ENCODE measurements at places on chromosomes 11 and 22.

DNA sequence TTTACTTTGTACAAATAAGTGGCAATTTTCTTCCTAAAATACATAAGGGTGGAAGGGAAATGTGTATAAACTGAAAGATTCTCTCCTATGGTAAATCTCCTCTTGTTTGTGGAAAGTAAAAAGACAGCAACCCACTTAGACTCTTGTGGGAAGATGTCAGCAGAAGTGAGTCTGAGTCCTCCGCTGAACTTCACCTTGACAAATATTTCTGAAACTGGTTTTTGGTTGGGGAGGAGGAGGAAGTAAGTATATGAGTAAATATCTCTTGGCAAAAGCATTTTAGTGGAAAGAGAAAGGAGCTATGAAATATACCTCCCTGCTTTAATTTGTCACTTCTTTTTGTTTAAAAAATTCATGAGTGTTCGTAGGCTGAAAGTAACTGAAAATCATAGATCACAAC, 196.2 kb downstream of the KIRREL3 start:
- DNase-seq, result no peak

DNA sequence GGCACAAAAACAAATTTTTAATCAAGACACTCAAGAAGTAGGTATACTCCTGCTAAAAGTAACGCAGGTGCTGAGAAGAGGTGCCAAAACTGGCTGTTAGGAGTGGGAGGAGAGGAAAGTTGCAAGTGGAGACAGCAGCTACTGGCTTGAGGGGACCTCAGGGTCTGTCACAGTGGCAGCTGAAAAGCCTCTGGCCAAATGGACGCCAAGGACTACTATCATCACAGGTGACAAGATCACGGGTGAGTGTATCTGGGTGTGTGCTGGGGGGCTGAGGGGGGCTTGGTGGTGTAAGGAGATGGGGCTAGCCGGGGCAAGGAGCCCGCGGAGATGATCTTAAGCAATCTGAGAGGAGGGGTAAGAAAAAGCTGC, 687 bp downstream of the ZNF202 start:
- DNase-seq, result no peak

- DNase-seq, result no peak
These were observed 105.5 kb downstream of the CCDC83 start for GRCh38 chr11:85960678-85961077.

- no peak for DNase-seq
These were observed 76.0 kb upstream of the RRM1 start for GRCh38 chr11:4018641-4019040.

- no peak for DNase-seq
These were observed 12.4 kb downstream of the CYB561A3 start for GRCh38 chr11:61349189-61349751.

DNA sequence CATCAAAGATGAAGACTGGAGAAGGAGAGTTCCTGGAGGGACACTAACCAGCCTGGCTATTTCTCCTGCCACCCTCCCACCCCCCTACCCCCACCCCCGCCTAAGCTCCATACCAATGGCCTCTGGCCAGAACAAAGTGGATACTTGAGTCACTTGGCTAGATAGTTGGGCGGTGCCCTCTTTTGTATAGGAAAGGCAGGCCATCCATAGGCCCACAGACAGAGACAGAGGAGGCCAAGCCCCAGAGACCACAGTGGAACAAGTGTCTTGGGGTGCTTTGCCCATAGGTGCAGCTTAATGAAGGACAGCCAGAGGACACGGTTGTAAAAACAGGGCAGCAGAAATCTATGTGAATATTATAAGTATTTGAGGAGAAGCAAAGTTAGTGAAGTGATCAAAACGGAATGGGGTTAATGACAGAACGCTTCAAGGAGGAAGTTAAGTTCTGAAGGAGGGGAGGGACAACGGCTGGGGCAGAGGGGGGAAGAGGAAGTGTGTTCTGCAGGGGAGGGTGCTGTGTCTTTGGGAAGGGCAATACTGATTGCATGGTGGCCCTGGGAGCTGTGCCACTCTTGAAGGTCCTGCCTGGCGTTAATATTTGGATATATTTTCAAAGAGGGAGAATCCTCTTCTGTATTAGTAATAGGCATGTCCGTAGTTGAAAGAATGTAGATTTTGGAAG, 32.7 kb downstream of the FLI1 start:
- no peak for DNase-seq

DNA sequence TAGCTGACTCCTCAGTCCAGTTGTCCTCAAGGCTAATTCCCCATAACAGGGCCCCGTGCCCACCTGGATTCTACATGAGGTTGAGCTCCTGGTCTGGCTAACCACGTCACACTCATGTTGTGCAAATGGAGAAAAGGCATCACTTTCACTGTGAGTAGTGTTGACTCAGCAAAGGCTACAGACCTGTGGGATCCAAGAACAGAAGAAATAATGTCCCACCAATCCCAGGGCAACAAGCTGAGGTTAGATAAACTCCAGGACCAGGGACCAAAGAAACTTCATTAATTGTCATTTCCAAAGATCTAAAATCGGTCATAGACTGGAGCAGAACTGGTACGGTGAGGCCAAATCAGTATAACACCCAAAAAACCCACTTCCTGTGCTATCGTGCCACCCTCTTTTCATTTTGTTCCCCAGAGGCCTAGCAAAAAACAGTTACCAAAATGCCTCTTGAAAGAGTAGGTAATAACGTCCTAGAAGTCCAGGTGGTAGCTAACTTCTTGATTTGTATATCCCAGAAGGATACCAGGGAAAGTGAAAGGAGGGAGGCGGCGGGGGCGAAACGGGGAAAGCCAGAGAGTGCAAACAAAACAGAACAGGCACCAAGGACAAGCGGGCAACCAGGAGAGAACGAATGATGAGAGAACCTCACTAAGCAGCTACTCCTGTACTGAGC, 1.4 kb downstream of the PCSK7 start:
- no peak for DNase-seq

DNA sequence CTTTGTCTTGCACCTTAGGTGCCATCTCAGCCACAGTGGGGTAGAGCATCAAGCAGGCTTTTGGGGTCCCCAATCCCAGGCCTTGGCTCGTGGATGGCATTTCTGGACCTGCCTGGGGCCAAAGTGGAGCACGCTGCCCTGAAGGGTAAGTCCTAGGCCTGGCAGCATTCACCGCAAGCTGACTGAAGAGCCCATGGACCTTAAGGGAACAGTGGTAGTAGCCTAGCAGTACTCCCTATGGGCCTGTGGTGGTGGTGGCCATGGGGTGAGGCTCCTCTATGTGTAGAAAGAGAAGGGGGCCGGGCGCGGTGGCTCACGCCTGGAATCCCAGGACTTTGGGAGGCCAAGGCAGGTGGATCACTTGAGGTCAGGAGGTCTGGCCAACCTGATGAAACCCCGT, 36.9 kb downstream of the PIWIL3 start:
- no peak for DNase-seq

GRCh38 chr11:67302571-67303131, 679 bp upstream of the SSH3 start:
- no peak for DNase-seq

DNA sequence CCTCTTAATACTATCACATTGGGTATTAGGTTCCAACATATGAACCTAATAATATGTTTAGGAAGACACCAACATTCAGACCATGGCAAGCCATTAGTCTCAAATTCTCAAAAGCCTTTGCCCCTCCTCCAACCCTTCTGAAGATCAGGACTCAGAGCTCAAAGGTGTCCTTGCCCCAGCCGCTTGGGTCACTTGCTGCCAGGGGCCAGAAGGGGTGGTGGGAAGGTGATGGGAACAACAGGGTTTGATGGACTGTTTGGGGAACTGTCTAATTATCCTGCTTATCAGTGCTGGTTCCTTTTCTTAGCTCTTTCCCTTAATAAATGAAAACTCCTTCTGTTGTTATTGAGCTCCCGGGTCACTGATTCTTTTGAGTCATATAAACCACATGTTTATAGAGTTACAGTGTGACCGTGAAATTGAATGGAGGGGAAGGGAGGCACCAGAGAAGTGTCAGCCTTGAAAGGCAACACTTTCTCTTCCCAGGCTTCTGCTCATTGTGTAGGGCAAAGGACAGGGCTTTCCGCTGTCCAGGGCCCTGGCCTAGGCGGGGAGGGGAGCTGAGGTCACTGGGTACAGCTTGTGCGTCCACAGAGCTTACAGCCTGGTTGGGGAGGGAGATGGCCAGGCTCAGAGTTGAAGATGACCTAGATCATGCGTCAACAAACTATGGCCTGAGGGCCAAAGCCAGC, 105.1 kb downstream of the FBXO7 start:
- no peak for DNase-seq

- no peak for DNase-seq
These were observed 307.2 kb upstream of the MPPED2 start for GRCh38 chr11:30893318-30893717.

- no peak for DNase-seq
These were observed 13.3 kb upstream of the IL10RA start for GRCh38 chr11:117972629-117973502.

GRCh38 chr11:44780940-44781631, 54.3 kb downstream of the TSPAN18 start:
- no peak for DNase-seq

DNA sequence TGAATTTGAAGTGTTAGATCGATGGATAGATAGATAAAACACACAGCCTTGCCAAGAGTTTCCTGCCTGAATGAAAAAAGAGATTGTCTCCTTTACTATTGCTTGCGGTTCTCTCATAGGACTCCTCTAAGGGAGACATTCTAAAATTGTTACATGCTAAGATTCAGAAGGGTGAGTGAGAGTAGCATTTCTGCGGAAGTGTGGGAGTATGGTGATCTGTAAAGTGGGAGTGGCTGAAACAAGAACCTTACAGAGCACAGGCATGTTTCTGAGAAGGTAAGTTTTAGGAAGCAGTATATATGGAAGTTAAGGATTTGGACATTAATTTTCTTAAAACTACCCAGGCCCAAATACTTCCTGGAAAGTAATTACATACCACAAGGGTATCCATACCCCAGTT, 139.6 kb downstream of the TRIM44 start:
- DNase-seq, result no peak

DNA sequence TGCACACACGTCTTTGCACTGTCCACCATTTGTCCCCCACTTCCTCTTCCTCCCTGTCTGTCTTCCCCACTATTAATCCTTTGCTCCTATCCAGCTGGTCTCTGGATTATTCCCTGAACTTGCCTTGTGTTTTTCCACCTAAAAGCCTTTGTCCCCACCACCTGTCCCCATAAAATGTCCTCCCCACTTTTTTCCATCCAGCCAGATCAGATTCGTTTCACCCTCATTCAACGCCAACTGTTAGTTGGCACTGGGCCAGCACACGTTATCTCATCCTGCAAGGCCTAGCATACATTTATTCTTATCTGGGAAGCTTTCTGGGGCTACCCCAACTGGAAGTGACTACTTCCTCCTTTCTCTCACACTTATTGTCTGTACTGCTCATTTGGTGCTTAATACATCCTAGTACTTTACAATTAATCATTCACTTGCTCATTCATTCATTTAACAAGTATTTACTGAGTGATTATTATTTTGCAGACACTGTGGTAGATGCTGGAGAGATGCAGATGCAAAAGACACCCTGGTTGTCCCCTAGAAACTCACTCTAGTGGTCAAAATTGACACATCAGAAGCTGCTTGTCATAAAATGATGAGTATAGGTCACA, 96.2 kb downstream of the RASSF10 start:
- no peak for DNase-seq

- DNase-seq, result no peak
These were observed 52.1 kb upstream of the HTATIP2 start for GRCh38 chr11:20311444-20311843.

Measured in amniotic stem cell (primary cell).